Stimulated activated CD8-positive, alpha-beta memory T cell treated with anti-CD3 and anti-CD28 coated beads, Interleukin-15, amount 100 ng/mL, for 24 hours (primary cell): ENCODE measurements at places on chromosomes 5 and 9.

DNA sequence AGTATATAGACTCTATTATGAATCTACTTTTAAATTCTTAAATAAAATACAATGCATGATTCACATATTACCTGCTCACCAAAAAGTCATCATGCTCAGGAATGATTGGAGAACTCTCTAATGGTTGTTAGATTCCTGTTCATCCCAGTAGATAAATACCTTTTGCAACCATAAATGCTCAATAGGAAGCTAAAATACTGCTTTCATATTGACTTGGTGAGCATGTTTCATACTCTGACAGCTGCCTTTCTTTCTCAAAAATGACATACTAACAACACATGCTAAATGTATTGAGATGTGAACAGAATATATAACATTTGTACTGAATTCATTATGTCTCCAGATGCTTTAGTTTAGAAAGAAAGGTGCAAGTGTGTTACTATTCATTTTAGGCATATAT is 79.6 kb upstream of the SLCO6A1 start:
- DNase-seq = no peak

DNA sequence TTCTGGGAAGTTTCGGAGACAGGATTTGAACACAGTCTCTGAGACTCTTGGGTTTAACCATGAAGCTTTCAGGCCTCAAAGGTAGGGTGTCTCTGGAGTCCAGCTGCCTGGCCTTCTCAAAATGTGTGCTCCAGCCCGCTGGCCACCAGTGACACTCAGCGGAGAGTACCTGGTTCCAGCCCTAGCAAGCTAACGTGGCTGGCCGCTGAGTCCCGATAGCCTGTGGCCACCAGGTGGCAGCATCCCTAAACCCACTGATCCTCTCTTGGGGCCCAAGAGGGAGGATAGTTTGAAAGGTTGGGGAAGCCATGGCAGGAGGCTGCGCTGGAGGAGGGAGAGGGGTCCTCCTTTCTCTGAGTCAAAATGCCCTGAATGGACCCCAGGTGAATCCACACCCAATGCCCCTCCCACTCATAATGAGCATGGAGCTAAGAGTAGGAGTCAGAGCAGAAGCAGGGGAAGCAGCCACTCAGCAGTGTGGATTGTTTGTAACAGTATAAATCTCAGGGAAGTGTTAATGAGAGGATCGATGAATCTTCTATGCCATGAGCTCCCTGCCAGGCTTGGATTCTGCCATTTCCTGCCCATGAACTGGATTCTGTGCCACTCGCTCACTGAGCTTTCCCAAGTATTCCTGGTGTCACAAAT is 5.4 kb upstream of the TIFAB start:
- peak; percentile 37 for DNase-seq

- no peak for DNase-seq
Measured at GRCh38 chr5:52880541-52880940, 92.8 kb downstream of the ITGA1 start.

DNA sequence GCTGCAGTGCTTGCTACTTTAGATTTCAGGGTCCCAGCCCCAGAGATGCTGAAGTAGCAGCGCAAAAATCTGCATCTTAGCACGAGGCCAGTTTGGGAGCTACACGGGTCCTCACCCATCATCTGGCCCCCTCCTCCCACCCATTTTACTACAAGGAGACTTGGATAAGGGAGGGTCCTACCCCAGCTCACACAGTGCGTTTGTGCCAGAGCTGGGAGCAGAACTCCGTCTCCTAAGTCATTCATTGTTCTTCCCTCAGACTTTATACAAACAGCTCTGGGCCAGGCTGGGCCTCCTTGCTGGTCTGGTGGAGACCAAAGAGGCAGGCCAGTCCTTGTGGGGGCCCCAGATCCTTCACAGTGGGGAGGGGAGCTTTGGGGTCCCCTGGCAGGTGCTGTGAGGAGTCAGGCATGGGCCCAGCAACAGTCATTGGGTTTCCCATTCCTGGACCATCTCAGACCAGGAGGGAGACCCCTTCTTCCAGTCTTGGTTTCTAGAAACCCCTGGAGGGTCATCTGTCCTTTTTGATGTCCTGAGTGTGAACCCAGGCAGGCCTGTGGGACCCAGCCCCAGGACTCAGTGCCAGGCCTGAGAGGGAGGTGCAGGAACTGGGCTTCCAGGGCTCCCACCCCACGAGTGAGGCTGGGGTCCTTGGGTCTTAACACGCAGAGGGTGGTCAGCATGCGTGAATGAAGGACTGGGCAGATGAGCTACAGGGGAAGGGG is 2.3 kb upstream of the IL17B start:
- DNase-seq = no peak

DNA sequence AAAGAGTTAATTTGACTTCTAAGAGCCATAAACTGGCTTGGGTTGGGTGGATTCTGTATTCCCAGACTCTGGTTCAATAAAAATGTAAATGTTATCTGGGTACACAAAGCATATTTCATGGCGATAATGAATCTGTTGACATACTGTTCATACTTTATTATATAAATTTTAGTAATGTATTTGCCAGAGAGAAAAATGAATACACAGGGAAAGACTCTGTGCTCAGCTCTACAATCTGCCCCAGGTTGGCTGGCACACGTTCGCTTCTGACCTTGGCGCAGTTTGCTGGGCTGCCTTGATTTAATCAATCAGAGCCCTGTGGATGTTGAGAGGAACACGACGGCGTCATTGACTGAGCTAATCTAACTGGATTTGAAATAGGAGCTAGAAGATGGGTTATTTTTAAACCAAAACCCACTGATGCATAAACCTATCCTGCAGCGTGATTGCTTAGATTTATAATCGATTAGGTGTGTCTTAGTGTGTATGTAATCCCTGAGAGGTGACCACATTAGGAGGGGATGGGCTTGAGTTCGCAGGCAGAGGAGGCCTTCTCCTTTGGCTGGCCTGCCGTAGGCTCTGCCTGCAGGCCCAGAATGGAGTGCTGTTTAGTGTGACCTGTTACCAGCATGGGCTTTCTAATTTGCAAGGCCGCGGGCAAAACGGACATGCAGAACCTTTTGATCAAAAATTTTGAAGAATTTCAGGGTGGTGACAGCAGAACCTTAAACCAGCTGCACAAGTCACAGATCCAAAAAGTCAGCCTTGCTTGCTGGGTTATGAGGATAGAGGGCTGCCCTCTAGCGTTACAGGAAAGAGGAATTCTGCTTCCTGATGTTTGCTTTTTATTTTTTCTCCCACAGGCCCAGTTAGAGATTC is 3.9 kb upstream of the ADCY2 start:
- no peak for DNase-seq

GRCh38 chr9:68981789-68982188 is 32.1 kb downstream of the PRKACG start:
- no peak for DNase-seq

DNA sequence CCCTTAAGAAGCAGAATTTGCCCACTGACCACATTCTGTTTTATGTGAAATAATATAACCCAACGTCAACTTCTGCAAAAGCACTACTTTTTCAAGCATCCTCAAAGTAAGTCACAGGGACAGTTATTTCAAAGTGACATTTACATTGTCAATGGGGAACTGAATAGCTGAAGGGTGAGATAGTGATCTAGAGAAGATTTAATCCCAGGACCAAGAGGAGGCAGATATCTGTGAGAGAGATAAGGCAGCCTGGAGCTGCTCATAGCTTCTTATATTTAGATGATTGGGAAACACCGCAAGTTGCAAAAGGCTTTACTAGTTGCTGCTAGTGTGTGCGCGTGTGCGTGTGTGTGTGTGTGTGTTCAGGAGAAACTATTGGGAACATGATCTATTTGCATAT is 210.4 kb upstream of the RFX3 start:
- no peak for DNase-seq

DNA sequence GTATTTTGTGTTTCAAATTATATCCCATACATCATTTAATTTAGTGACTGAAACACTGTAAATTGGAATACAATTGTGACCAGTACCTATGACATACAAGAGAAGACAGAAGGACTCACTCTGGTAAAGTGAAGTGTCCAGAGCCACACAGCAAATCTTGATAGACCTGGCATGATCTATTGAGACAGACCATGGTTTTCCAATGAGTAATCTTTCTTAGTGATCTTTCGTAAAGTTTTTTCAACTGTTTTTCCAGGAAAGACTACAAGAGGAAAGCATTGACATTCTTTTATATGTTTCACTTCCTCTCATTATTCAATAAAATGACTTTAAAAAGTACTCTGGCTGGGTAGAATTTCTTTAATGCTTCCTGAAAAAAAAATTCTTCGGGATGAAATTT is 43.3 kb upstream of the ALDH1A1 start:
- DNase-seq = no peak

GRCh38 chr9:36031774-36032555 is 4.7 kb upstream of the RECK start:
- no peak for DNase-seq

GRCh38 chr9:90365666-90366065 is 277.0 kb downstream of the DIRAS2 start:
- no peak for DNase-seq

- DNase-seq = no peak
Measured at GRCh38 chr9:971901-972500, 4.5 kb upstream of the DMRT3 start.

DNA sequence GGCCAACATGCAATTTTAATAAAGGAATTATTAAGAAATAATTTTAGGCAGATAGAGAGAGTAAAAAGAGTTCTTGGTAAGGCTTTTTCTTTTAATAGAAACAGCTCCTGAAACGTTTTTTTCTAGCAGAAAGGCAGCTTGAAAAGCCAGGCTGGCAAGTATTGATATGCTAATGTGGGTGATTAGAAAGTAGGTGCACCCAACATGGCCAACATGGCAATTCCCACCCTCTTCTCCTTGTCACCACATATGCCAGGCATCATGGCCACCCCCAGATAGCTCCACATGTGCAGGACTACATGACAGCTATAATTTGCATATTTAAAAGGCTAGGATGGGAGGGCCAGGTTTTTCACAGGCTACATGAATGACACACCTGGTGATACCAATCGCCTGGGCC is 615.2 kb downstream of the PTPRD start:
- no peak for DNase-seq

DNA sequence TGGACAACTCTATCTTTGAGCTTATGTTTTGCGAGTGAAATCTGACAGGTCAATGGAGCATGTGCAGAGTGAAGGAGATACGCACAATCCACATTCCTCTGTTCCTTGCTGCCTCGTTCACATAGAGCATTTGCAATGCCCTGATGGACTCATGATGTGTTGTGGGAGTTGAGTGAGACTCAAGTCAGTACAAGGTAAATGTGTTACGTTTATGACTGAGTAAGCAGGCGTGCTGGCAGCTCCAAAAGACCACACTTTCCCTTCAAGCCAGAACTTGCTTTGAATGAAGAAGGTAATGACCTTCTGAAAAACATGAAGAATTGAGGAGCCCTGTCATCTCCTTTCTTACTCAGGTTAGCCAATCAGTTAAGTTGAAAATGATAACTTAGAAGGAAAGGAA is 477.8 kb downstream of the CTNND2 start:
- DNase-seq = no peak

DNA sequence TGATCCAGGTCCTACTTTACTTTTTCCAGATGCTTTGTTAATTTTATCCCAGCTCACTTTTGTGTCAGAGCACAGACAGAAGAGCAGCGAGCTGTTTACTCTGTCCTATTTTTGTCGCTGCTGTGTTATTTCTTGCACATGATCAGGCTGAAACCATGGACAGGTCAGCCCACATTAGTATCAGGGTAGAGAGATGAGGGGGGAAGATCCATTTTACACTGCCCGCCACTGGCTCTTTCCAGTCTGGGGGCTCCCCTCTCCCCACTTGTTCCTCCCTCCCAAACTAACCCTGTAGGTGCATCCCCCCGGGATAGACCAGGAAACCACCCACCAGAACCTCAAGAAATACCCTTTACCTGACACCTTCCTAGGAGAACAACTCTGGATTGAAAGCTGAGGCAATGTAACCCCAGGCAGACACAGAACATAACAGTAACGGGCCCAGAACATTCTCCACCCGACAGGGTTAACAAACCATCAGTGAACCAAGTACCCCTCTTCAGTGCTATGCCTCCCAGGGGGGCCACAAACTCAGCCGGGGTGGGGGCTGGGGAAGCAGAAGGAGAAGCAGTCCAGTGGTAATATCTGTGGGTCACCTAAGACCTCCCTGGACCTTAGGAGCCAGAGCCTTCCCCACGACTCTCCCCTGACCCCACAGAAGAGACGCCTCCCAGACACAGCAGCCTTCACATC is 10.3 kb downstream of the VDAC1 start:
- DNase-seq = no peak

- no peak for DNase-seq
Measured at GRCh38 chr9:113156880-113157279, 6.1 kb downstream of the SLC31A2 start.

GRCh38 chr5:33166522-33166921 is 274.2 kb upstream of the TARS1 start:
- DNase-seq = no peak

- DNase-seq = no peak
Measured at GRCh38 chr5:13234-13633, 78.7 kb upstream of the PLEKHG4B start.

DNA sequence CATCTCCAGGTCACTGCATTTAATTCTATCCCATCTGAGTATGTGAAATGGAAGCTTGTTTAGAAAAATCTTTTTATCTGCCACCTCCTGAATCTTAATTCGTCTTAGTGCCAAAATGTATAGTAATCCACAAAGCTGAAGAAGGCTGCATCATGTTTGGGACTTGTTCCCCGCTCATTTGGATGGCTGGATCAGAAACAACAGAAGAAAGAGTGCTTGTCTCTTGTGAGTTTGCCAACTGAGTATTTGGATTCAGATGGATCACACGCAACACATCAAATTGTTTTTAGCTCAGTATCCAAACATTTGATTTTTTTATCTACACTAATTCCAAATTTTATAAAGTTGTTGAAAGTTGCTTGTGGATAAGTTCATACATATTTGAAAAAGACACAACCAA is 197.2 kb upstream of the PAPPA start:
- no peak for DNase-seq

DNA sequence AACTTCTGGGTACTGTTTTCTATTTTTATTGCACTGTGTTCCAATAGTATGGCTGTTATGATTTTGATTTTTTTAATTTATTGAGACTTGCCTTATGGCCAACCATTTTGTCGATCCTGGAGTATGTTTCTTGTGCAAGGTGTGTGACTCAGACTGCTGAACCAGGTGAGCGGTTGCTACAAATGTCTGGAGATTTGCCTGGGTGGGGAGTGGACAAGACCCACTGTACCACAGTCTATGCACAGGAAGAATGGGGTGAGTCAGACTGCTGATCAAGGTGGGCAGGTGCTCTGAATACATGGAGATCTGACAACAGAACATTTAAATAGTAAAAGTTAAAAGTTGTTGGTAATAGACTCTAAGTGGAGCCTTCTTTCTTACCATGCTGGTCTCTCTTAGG is 609.2 kb downstream of the CSNK1G3 start:
- no peak for DNase-seq

GRCh38 chr9:96177005-96177718 is 124.8 kb downstream of the HSD17B3 start:
- DNase-seq = no peak
